ENCODE measurements at places on chromosomes 5 and 9.

GRCh38 chr5:90325093-90325492, 84.5 kb downstream of the CETN3 start:
- DNase-seq = no peak

GRCh38 chr9:136244122-136244968, 1.3 kb downstream of the QSOX2 start:
- DNase-seq = peak; percentile 48

GRCh38 chr9:438066-438465, 223.4 kb downstream of the DOCK8 start:
- DNase-seq = no peak

DNA sequence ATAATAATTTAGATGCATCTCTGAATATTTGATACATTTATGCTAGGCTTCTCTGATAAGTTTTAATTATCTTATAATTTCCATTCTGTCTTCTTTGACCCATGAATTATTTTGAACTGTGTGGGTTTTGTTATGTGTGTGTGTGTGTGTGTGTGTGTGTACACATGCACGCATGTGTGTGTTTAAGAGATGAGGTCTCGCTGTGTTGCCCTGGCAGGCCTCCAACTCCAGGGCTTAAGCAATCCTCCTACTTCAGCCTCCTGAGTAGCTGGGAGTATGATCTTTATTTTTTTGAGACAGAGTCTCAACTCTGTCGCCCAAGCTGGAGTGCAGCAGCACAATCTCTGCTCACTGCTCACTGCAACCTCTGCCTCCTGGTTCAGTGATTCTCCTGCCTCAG, 75.4 kb downstream of the NDUFAF2 start:
- no peak for DNase-seq
